ENCODE measurements at places on chromosomes 1 and 21.

GRCh38 chr1:1349256-1350012 lies at the start of gene DVL1:
Gene DVL1, minus strand, starts transcription at chr1:1349418. Its CDS starts 353 bp downstream, at chr1:1349065.
- peak; percentile 74 for DNase-seq

- no peak for DNase-seq
These were observed 66.2 kb upstream of the APOBEC4 start for GRCh38 chr1:183719289-183719688.

- DNase-seq, result no peak
These were observed 27.5 kb downstream of the HLX start for GRCh38 chr1:220906561-220907334.

DNA sequence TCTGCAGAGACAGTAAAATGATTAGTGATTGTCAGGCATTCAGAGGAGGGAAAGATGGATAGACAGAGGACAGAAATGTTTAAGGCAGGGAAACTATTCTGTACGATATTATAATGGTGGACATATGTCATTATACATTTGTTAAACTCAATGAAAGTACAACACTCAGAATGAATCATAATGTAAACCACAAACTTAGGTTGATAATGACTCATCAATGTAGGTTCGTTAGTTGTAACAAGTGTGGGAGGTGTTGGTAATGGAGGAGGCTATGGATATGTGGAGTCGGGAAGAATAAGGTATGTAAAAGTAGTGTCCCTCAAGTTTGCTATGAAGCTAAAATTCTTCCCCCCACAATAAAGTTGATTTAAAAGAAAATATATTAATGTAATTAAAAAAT lies 455.0 kb downstream of the BRINP3 start:
- no peak for DNase-seq

DNA sequence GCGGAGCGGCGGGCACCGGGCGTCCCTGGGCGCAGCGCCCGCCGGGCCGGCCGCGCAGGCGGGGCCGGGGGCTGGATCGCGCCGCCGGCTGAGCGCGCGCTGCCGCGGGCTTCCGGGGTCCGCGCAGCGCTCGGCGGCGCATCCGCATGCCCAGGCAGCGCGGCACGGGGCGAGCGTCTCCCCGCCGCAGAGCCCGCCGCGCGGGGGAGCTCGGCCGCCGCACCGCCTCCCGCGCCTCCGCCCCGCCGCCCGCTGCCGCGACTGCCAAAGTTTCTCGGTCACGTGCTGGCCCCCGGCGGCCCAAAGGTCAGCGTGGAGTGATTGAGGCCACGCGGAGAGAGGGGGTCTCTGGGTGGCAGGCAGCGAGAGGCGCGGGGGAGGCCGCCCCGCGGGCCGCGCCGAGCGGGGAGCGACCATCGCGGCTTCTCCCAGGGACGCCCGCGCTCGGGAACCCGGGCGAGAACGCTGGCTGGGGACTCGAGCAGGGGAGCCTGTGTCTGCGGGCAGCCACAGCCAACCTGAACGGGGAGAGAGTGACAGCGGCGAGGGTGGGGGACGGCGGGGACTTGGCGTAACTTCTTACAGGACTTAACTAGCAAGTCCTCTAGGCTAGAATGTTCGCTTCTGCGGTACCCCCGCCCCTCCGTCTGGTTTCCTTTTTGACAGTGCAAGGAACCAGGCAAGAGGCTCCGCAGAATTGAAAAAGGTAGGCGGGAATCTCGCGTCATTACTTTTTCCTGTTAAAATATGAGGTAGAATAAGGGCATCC lies at the start of gene ILDR2:
ILDR2 (minus strand) TSS at position 180 of the 769 bp plus-strand sequence. CDS start 272 bp downstream, outside the sequence.
- DNase-seq, result peak; percentile 45

- DNase-seq, result no peak
These were observed 11.7 kb upstream of the CR1L start for GRCh38 chr1:207633226-207633625.

DNA sequence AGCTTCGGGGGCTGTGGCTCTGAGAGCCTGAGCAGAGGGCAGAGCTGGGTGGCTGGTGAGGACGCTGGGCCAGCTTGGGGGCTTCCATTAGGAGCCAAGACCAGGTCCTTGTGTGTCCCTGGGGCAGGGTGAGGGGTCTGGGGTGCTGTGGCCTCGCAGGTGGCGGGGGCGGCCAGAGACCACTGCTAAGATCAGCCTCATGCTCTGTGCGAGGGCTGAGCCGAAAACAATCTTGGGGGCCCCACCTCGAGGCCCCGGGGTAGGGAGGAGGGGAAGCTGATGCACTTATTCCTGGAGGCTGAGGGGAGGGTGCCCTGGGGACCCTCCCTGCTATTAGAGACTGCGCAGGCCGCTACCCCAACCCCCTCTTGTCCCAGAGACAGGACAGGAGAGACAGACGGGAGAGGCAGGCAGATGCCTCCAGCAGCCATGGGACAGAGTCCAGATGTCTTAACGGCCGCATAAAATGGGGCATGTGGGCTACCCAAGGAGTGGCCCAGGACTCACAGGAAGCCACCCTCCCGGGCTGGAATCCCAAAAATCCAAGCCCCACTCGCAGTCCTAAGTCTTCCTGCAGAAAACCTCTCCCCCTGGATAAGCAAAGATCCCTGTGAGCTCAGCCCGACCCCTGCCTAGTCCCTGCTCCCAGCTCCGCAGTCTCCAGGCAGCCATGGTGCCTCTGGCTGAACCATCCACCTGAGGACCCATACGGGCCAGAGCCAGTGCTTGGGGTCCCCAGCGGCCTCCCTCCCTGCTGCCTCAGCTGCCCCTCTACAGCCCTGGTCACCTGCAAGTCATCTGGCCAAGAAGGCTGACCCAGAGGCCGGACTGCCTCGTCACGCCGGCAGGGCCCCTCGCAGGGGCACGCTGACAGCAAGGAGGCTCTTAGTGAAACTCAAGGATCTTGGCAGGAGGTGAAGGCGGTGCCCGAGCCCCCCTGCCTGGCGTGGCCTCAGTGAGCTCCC lies 43.6 kb upstream of the COL18A1 start:
- DNase-seq, result no peak

GRCh38 chr1:205306929-205307566 lies 14.5 kb downstream of the NUAK2 start:
- DNase-seq, result no peak

DNA sequence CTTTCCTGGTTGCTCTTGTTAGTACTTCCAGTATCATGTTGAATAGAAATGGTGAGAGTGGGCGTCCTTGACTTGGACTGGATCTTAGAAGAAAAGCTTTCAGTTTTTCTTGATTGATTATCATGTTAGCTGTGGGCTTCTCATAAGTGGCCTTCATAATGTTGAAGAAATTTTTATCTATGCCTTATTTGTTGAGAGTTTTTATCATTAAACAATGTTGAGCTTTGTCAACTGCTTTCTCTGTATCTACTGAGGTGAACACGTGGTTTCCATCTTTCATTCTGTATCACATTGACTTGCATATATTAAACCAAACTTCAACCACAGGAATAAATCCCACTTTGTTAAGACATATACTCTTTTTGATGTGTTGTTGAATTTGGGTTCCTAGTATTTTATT lies 29.4 kb downstream of the PRKAB2 start:
- DNase-seq, result no peak

- no peak for DNase-seq
These were observed 472.4 kb upstream of the PRMT6 start for GRCh38 chr1:106584107-106584506.

GRCh38 chr1:61132645-61133334 lies 50.4 kb downstream of the NFIA start:
- DNase-seq, result no peak
